ENCODE measurements at places on chromosomes 5 and 9.

DNA sequence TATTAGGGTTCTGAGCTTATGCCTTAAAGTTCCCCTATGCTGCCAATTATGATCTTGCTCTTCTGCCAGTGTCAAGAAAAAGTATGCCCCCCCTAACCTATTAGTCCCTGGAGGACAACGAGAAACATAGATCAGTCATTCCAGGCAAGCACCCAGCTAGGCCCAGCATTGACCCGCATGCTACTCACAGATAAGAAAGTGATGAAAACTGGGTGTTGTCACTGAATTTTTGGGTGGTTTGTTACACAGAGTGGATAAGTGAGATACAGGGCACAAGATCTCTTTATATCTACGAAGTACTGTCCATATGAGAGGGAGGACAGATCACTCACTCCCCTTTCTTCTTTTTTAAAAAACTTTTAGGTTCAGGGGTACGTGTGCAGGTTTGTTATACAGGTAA, 6.4 kb upstream of the TEX48 start:
- DNase-seq, result no peak

GRCh38 chr9:93231716-93232115, 47.8 kb downstream of the WNK2 start:
- DNase-seq, result no peak

DNA sequence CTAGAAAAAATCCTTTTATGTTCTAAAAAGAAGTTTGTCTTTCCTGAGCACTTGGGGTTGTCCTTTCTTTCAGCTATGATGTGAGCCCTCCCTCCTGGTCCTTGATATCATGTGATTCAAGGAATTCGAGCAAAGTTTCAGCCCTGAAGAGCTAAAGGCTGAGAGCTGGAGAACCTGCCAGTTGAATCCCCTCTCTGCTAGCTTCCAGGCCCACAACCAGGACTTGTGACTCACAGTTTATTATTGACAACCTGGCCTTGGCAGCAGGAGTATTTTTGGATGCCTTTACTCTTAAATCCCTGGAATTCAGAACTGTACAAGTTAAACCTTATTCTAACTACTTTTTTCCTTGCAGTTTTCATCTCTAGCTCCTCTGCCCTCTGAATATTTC, 182.8 kb downstream of the SPOCK1 start:
- no peak for DNase-seq

DNA sequence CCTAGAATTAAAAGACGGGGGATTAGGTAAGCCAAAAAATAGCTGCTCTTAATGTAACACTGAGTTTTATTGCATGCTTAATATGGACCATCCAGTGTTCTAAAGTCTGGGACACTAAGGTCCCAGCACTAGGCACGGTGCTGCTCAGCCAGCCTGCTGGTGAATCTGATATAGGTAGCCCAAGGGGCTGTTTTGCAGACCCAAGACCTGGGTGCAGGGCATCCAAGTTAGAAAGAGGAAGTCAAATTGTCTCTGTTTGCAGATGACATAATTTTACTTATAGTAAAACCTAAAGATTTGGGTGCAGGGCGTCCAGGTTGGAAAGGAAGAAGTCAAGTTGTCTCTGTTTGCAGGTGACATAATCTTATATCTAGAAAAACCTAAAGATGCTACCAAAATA, 17.8 kb downstream of the IFNA5 start:
- DNase-seq, result no peak

DNA sequence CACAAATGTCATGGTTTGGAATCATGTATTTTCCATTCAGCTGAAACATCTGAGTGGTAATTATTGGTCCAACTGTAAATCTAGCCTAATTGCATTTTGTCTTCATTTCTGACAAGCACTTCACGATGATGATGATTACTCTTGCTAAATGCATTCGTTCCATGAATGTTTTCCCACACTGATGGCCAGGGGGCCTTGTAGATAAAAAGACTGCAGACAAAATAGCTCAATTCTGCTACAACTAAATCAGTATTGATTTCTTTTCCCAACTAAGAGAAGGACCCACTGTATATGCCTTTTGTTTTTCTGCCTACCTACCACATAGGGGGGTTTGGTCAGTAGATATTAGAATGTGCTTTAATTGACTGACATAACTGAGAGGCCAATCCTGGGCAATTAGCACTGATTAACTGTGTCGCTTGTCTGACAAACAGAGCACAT, 1351.3 kb upstream of the NUDT12 start:
- no peak for DNase-seq

- no peak for DNase-seq
These were observed 313.6 kb downstream of the KCTD16 start for GRCh38 chr5:144484124-144484897.

GRCh38 chr5:116959843-116960242, 385.2 kb upstream of the SEMA6A start:
- DNase-seq, result no peak

DNA sequence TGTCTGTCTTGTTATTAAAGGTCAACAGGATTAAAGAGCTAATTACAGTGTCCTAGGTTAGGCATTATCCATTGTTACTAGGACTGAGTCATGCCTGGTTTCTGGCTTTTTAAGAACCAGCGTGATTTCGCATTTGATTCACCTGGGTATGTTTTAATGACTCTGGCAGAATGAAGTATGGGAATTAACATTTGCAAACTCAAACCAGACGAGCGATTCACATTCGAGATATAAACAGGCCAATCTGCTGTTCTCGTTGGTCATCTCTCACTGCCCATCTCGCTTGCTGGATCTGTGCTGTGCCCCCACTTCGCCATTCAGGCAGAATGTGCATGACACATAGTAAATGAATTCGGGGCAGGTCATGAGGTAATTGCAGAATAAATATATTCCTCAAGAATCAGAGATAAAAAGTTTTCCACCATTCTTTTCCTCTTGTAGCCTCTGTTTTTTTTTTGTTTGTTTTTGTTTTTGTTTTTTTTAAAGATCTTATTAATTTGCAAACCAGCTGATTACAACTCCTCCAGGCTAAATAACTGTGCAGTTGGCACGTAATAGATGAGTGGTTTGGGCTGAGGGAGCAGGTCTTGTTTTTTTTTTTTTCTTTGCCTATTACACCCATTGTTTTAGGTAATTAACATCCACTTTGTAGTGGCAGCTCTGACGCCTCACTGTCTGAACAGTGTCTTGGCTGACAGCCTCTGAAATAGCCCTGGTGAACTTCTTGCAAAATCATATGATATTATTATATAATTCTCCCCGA, 313.5 kb upstream of the MSX2 start:
- no peak for DNase-seq
